Gastrocnemius medialis (tissue), 4 donors: ENCODE measurements at places on chromosomes 5 and 9.

- DNase-seq, result no peak
- peaks cover 5% of the 10 kb centered on the region for H3K4me1 ChIP-seq
- H3K36me3 ChIP-seq, result no peaks in the 10 kb centered on the region
These were observed 20.9 kb upstream of the PLIN2 start for GRCh38 chr9:19148187-19148586.

DNA sequence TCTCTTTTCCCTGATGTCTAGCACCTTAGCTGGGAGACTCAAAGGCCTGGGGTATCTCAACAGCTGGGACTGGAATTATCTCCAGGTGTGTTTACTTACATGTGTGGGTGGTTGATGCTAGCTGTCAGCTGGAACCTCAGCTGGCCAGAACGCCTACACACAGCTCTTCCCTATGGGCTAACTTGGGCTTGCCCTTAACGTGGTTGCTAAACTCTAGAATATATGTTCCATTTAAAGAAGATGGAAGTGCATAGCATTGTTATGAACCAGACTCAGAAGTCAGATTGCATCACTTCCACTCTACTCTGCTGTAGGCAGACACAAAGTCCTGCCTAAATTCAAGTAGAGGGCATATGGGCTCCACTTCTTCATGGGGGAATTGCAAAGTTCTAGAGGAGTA lies 29.3 kb downstream of the SGCD start:
- H3K27me3 ChIP-seq, result no peaks in the 10 kb centered on the region
- no peaks in the 10 kb centered on the region for H3K36me3 ChIP-seq

DNA sequence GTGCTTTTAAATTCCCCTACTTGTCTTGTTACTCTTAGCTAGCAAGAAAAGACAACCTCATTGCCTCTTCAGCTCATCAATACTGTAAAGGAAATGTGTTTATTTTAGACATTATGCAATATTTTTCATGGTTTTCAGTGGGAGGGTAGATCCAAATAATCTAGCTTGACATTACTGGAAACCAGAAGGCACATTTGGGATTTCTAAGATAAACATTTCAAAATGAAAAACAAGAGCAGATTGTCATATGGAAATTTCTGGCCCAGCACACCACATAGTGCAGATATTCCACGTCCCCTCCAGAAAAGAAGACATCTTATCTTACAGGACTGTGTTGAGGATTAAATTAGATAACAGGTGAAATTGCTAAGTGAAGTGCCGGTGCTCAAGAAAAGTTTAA lies 296.9 kb downstream of the MSX2 start:
- H3K4me3 ChIP-seq, result no peak overlapping the region
- no peak overlapping the region for H3K27ac ChIP-seq
- no peaks in the 10 kb centered on the region for H3K4me1 ChIP-seq
- no peak for DNase-seq
- no peaks in the 10 kb centered on the region for H3K36me3 ChIP-seq

DNA sequence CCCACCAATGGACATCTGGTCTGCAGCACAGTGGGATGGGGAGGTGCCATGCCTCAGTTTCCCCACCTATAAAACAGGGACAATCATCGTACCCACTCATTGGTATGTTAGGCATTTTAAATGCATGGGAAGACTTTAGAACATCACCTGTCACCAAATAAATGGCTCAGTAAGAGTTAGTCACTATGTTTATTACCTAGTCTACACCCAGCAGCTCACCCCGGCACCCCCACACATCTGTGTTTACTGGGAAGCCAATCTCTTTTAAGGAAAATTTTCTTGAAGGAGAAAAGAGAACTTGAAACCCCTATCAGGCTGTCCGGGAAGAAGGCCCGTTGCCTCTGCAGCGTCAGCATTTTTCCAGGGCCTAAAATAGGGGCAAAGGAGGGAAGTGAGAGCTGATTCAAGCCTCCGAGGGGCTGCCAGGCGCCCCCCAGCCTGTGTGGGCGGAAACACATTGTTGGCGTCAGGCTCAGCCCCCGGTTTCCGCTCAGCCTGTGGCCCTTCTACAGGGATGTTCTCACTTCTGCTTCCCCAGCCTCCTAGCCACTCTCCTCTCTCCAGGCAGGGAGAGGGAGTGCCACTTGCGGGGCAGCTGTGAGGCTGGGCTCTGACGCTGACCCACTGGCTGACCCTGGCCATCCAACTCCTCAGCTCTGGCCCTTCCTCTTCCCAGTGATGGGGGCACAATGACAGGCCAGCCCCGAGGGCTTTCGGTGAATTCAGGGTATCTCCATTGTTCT lies 4.6 kb downstream of the CSF1R start:
- H3K27ac ChIP-seq, result no peak overlapping the region
- peak; percentile 57 for DNase-seq
- no peaks in the 10 kb centered on the region for H3K36me3 ChIP-seq
- no peaks in the 10 kb centered on the region for H3K27me3 ChIP-seq

GRCh38 chr9:79542735-79543620 lies 28.8 kb upstream of the TLE4 start:
- no peaks in the 10 kb centered on the region for H3K27me3 ChIP-seq
- no peaks in the 10 kb centered on the region for H3K36me3 ChIP-seq
- H3K27ac ChIP-seq, result no peak overlapping the region

DNA sequence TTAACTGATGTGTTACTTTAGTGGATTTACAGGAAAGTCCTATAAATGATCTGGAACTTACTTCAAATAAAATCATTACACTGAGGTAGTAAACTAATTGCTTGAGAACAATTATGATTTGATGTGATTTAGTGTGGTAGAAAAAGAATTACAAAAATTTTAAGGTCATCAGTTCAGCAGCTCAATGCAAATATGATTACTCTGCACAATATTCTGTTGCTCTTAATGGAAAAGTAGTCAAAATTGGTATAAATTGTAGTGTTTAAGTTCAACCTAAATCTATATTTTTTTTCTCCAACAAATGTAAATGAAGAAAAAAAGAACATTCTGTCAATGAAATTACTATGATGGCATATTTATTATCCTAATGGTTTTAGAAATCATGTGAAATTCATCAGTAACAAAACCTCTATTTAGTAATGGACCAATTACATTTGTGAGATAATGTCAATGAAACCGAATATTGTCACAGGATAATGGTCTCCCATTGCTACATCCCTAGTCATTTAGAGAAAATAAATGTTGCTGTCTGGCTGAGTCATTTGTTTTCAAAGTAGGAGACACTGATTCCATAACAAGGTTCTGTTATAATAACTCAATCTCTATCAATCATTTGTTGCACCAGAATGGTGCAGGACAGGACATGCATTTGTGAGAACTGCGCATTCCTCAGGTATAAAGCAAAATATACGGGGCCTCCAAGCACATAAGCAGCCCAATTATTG lies 177.1 kb downstream of the NFIB start:
- no peak overlapping the region for H3K27ac ChIP-seq
- H3K36me3 ChIP-seq, result no peaks in the 10 kb centered on the region
- no peak overlapping the region for H3K4me3 ChIP-seq
- H3K4me1 ChIP-seq, result no peaks in the 10 kb centered on the region
- no peak for DNase-seq

DNA sequence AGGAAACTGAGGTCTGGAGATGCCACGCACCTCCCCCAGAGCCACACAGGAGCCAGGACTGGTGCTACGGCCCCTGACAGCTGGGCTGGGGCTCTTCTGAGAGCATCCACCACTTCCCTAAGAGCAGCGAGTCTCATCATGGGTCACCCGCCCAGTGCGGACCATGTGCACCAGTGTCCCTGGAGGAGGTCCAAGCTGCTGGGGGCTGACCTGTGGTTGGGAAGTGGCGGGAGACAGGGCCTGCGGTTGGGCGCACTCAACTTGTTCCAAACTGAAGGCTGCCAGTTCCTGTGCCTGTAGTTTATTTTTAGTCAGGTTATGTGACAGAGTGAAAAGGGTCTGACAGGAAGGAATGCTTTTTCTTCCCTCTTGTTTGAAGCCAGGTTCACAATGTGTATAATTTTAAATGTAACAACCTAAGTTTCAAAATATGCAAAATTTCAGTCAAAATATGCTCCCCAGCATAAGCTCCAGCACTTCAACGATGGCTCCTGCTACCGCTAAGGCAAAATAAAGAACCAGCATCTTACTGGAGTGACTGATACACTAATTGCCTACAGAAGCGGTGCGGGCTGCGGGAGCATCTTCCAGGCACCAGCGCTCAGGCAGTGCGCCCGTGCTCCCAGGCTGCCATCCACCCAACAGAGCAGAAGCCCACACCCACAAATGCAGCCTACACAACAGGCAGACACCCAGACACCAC lies 14.8 kb downstream of the BARHL1 start:
- no peaks in the 10 kb centered on the region for H3K4me1 ChIP-seq
- H3K27me3 ChIP-seq, result peaks cover 9% of the 10 kb centered on the region
- H3K36me3 ChIP-seq, result peaks cover 19% of the 10 kb centered on the region
- no peak overlapping the region for H3K27ac ChIP-seq
- no peak for DNase-seq

DNA sequence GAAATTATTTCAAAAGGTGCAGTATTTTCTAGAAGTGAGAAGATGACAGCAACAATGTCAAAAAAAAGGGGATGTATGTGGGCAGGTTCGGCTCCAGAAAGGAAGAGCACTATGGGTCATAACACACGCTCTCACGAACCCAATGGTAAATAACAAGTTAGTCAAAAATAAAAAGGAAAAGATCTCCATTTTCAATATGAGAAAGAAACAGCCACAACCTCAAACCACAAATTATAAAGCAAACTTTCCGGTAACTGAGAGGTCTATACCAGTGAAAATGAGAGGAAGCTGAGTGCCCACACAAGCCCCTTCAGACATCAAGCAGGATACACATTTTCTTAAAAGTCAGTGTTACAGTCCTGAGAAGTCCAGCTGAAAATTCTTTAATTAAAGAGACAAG lies 398.5 kb upstream of the RPS23 start:
- no peaks in the 10 kb centered on the region for H3K36me3 ChIP-seq
- H3K27ac ChIP-seq, result no peak overlapping the region
- DNase-seq, result no peak
- no peaks in the 10 kb centered on the region for H3K27me3 ChIP-seq

DNA sequence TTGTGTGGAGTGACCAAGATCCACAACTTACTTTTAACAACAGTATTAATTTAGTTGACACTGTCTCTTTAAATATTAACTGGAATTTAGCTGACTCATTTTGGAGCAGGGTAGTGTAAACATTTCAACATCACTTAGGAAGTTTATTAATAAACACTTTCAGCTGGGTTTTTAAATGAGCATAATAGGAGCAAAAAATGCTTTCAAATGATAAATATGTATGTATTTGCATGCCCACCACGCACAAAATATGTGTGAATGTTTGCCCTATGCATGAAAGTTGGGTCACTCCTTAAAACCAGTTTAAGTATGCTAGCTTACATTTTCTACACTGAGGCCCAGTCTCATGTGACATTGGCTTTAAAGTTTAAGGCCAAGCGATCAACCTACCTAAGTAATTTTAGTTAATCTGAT lies 2.9 kb downstream of the ZFAND5 start:
- H3K4me3 ChIP-seq, result peak overlapping the region; percentile 76
- no peak for DNase-seq
- H3K27me3 ChIP-seq, result no peaks in the 10 kb centered on the region
- H3K36me3 ChIP-seq, result peaks cover 11% of the 10 kb centered on the region

GRCh38 chr5:124803617-124804323 lies 57.3 kb upstream of the ZNF608 start:
- DNase-seq, result no peak
- H3K36me3 ChIP-seq, result no peaks in the 10 kb centered on the region
- H3K27me3 ChIP-seq, result no peaks in the 10 kb centered on the region
- no peak overlapping the region for H3K27ac ChIP-seq

DNA sequence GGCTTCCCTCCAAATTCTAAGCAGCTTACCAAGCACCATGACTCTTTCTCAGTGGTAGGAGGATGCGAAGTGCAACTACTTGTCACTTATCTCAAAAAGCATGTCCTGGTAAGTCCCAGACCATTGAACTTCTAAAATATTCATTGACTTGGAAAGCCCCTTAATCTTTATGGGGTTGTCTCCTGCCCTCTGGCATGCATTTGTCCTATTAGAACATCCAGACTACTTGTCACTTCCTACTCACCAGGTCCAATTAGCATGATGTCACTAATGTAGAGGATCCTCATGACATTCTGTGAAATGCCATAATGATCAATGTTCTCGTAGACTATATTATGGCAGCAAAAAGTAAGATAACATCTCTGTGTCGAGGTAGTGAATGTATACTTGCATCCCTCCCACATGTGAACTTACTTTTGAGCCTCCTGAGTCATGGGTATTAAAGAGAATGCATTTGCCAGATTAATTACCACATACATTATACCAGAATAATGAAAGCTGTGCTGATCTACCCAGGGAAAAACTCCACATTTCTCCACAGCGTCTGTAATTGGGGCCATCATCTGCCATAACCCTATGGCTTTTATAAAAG lies 63.5 kb upstream of the RAD23B start:
- H3K4me3 ChIP-seq, result no peak overlapping the region
- no peak overlapping the region for H3K27ac ChIP-seq
- no peaks in the 10 kb centered on the region for H3K4me1 ChIP-seq
- H3K36me3 ChIP-seq, result no peaks in the 10 kb centered on the region

GRCh38 chr9:121059998-121060636 lies 10.0 kb upstream of the C5 start:
- H3K4me3 ChIP-seq, result no peak overlapping the region
- H3K27ac ChIP-seq, result no peak overlapping the region
- H3K27me3 ChIP-seq, result no peaks in the 10 kb centered on the region
- H3K36me3 ChIP-seq, result no peaks in the 10 kb centered on the region

- peaks cover 5% of the 10 kb centered on the region for H3K4me1 ChIP-seq
- H3K4me3 ChIP-seq, result no peak overlapping the region
- no peaks in the 10 kb centered on the region for H3K27me3 ChIP-seq
- no peak for DNase-seq
These were observed 77.4 kb downstream of the SEC61B start for GRCh38 chr9:99299211-99300102.
